ENCODE measurements at places on chromosomes 16 and 17.

DNA sequence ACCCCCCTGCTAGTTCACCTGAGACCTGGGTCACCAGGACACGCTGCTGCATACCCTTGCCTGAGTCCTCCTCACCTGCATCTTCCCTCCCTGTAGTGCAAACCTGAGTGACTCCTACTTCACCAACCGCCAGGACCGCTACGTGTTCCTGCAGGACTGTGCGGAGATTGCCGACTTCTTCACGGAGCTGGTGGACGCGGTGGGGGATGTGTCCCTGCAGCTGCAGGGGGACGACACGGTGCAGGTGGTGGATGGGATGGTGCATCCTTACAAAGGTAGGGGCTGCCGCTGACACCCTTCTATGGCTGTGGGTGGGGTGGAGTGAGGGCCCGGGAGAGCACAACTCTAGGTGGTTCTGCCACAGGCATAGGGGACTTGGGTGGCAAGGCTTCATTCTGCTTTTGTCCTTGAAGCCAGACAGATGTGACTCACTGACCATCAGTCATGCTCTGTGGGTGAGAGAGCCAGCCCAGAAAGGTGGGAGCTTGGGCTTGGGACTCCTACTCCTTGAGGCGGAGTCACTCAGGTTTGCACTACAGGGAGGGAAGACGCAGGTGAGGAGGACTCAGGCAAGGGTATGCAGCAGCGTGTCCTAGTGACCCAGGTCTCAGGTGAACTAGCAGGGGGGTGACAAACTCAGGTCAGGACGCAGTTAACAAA lies 22.3 kb downstream of the PGS1 start:
- no peak for DNase-seq

DNA sequence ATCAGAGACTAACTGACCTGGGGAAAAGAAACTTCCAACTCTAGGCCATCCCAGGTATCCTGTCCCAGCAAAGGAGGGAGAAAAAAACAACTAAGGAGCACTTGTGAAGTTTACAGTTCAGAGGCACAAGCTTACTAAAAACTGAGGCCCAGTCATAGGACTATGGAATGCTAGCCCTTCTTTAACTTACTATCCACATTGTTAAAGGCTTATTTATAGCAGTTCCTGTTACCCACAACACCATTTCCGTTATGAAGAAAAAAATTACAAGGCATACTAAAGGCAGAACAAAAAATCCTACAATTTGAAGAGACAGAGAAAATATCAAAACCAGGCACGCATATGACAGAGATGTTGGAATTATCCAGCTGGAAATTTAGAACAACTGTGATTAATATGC lies 159.1 kb downstream of the CDH11 start:
- no peak for DNase-seq

- DNase-seq: no peak
These were observed 365.4 kb downstream of the SNX29 start for GRCh38 chr16:12341966-12342365.

DNA sequence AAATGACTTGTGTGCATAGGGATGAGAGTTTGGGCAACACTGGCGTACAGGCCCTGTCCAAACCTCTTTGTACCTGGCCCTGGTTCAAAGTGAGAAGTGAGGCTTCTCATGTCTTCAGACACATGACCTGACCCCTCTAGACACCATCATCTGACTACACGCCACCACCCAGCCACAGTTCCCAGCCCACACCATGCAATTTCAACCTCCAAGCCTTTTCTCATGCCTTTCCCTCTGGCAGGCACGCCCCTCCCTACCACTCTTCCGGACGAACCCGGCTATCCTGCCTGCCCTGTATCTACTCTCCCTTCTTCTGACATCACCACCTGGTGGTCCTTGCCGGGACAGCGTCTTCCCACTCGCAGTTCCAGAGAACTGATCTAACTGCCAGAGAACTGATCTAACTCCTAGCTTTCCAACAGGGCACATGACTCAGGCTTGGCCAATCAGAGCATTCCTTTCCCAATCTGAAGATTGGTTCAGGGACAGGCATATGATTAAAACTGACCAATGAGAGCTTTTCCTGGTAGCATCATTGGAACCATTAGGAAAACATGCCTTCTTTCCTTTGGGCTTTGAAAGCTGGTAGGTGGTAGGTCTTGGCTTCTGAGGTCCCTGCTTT lies 27.1 kb upstream of the IL21R start:
- peak; percentile 55 for DNase-seq

DNA sequence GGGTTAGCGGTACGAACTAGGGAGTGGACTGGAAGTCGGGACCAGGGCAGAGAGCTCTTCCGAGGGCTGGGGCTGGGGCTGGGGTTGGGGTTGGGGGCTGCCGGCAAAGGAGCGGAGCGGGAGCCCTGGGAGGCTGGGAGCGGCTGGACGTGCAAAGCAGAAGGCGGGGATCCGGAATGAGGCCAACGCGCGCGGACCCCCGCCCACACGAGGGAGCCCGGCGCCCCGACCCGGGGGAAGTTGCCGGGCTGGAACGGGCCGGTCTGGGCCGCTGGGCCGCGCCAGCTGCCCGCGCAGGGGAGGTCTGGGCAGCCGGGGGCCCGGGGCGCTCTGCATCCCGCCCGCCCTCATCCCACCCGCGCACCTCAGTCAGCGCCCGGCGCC lies 323 bp downstream of the ST3GAL2 start:
- no peak for DNase-seq

- no peak for DNase-seq
These were observed 109.0 kb downstream of the USP31 start for GRCh38 chr16:23040246-23040645.

- no peak for DNase-seq
These were observed 100.5 kb downstream of the FTO start for GRCh38 chr16:53804467-53804866.
